Sciatic nerve (tissue), 2 donors: ENCODE measurements at places on chromosomes 1 and 21. TPM values are rescaled to one million over a fixed set of nuclear protein-coding genes. Genes with fewer than 3 reads are reported as not detected.
A peak's percentile ranks its signal among the peaks of the same experiment; 100 is the strongest.

Gene MPZ
- total RNA-seq: 4,832 TPM

Gene RGS8
- 0.13 TPM for total RNA-seq

Gene ANXA9
- total RNA-seq: 5.6 TPM

Gene LAX1
- total RNA-seq: 1.6 TPM

DNA sequence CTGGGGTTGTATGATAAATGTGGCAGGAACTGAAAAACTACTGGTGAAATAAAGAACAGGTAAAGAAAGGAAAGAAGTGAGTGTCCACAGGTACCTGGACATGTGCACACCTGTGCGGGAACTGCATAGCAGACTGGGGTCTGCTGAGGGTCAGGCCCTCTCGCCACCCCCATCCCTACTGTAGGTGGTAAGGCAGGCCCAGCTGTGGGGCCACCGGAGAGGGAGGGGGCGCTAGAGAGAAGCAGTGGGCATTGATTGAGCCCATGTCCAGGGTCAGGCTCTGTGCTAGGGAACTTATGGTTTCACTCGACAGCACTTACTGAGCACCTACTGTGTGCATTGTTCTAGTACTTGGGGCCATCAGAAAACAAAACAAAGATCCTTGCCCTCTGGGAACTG, 400.5 kb downstream of the MATN1 start:
- DNase-seq: peak; percentile 43

- DNase-seq: no peak
These were observed 36.9 kb downstream of the C2CD2 start for GRCh38 chr21:41916888-41917433.

- DNase-seq: no peak
These were observed 51.3 kb upstream of the RUNX1 start for GRCh38 chr21:35100349-35100811.

DNA sequence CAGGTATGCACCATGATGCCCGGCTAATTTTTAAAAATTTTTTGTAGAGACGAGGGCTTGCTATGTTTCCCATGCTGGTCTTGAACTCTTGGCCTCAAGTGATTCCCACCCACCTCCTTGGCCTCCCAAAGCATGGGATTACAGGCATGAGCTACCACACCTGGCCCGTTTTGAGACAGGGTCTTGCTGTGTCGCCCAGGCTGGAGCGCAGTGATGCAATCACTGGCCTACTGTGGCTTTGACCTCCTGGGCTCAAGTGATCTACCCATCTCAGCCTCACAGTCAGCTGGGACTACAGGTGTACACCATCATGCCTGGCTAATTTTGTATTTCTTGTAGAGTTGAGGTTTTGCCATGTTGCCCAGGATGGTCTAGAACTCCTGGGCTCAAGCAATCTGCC, 7.5 kb upstream of the SH3D21 start:
- no peak for DNase-seq

DNA sequence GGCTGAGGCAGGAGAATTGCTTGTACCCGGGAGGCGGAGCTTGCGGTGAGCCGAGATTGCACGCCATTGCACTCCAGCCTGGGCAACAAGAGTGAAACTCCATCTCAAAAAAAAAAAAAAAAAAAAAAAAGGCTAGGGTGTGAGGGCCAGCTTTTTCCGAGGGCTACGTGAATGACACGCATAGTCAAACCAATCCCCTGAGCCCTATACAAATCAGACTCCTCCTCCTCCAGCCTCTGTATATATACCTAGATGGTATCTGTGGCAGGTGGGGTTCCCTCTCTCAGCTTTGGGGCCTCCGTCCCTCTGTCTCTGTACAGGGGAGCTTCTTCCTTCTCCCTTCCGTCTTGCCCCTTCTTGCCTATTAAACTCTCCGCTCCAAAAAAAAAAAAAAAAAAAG, 6.7 kb downstream of the S100A16 start:
- peak; percentile 33 for DNase-seq

DNA sequence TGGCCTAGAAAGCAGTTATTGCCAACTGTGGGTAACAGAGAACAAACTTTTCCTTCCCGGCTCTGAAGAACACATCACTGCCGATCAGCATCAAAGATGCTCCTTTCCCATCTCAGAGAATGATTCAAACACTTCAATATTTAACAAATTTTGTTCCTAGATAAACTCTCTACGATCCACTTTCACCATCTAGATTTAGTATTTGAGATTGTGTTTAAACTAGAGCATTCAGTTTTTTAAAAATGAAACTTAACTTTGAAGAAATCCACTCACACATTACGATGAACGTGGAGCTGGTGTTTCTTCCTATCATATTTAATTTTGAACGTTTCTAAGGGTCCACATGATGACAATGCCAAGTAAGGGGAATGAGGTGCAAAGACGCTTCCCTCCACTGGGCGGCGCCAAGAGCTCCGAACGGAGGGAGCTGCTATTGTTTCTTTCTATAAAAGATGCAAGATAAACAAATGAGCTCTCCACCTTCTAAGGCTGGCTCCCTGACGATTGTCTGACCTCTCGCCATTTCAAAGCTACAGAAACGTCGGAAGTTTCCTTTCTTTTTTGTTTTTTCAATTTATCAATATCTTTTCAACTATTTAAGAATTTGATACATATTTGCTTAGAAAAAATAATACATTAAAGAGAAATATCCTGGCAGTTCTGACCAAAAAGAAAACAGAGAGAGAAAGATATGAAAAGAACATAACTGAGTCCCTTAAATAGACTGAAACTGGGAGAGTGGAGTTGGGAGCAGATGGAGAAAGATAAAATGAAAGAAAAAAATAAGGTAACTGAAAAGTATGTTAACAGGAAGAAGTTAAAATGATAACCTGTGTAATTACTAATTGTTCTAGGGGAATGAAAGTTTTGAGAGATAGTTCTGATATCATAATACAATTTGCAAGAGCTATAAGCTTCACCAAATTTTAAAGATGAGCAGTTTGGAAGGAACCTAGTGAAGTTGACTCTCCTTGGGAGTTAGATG, 4.4 kb upstream of the BARHL2 start:
- DNase-seq: no peak
